IPS-NIHi11 (cell line): ENCODE measurements at places on chromosomes 2 and 18.
A peak's percentile ranks its signal among the peaks of the same experiment; 100 is the strongest.

DNA sequence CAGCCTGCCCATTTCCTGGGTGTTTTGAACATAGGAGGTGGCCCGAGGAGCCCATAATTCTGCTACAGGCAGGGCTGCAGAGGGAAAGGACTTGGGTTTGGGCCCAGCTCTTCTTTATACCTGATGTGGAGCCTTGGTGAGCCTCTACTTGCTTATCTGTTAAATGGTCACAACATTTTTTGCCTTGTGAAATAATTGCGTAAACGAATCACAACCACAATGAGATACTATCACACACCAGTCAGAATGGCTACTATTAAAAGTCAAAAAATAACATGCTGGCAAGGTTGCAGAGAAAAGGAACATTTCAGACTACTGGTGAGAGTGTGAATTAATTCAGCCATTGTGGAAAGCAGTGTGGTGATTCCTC is 4.1 kb upstream of the FABP1 start:
- no peak for DNase-seq

DNA sequence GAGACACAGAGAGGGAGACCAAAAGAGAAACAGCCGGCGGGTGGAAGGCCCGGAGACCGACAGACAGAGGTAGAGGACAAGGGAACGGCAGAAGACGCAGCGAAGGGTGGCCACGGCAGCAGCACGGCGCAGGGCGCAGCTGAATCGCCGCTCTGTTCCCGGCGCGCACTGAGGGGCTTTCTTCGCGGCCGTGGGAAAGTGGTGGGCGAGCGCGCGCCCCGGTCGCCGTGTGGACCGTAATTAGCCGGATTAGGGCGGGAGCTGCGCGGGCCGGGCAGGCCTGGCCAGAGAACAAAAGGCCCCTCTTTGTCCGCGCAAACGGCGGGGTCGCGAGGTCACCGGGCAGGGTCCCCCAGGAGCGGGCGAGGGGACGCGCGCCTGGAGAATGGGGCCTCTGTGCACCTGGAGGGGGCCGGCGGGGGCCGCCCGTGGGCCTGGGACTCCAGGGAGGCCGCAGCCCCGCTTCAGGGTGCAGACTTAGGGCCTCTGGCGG is 158.3 kb downstream of the ZFP36L2 start:
- DNase-seq, result peak; percentile 19

GRCh38 chr2:99488539-99489062 is 1.2 kb downstream of the REV1 start:
- DNase-seq, result peak; percentile 5

- peak; percentile 72 for DNase-seq
These were observed 60.1 kb upstream of the IL1RL1 start for GRCh38 chr2:102251042-102251848.

- no peak for DNase-seq
These were observed 121.2 kb downstream of the SMAD7 start for GRCh38 chr18:48829443-48830149.

- DNase-seq, result peak; percentile 54
These were observed 101.1 kb downstream of the CTIF start for GRCh38 chr18:48639772-48640432.

- no peak for DNase-seq
These were observed 14.1 kb downstream of the MC4R start for GRCh38 chr18:60358516-60358915.

GRCh38 chr18:33670029-33670428 is 92.0 kb downstream of the ASXL3 start:
- DNase-seq, result no peak

- DNase-seq, result no peak
These were observed 53.1 kb downstream of the OLA1 start for GRCh38 chr2:174195253-174195652.

DNA sequence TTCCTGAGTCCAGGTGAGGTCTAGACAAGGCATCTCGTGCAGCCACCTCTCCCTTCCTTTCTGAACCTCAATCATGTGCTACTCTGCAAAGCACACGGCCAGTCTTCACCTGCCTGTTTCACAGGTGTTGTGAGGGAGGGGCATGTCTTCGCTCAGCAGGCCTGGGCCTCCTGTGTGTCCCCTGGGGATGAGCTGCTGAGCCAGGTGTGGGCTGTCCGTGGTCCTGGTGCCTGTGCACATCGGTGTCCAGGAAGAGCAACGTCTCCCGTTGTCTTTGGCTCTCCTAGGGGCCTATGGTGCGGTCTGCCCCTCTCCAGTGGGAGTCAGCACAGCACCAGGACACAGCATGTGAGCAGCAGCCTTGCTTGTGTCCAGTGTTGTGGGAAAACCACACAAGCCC is 16.7 kb downstream of the ARHGEF4 start:
- no peak for DNase-seq

- no peak for DNase-seq
These were observed 32.2 kb upstream of the SPOPL start for GRCh38 chr2:138469411-138469810.

DNA sequence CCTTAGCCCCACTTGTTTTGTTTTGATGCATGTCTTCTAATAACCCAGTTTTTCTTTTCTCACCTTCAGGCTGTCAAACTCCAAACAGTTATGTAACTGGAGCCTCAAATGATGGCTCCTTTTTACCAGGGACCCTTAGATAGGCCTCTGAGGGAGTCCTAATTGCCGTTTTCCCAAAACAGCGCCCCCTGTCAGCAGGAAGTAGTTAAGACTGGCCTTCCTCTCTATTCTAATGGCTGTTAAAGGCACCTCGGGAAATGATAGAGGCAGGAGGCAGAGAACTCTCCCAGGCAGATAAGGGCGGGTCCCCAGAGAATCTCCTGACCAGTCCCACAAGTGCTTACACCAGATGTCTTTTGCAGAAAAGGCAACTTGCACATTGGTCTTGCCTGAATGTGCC is 123.2 kb downstream of the KCNS3 start:
- DNase-seq, result no peak

- no peak for DNase-seq
These were observed 23.0 kb upstream of the HS6ST1 start for GRCh38 chr2:128341621-128342020.

DNA sequence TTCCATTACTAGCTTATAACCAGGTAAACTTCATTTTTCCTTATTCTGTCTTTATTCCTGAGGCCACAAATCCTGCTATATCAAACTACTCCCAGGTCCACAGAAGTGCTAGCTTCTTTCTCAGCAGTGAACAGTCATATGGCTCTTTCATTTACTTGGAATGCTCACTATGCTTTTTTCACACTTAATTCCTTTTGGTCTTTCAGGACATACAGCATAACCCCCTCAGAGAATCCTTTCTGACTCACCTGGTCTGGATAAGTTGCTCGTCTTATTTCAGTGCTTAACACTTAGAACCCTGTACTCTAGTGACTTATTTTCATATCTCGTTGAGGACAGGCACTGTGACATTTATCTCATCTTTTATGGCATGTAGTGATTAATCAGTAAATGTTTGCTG is 325.0 kb upstream of the UBE2E3 start:
- DNase-seq, result no peak

DNA sequence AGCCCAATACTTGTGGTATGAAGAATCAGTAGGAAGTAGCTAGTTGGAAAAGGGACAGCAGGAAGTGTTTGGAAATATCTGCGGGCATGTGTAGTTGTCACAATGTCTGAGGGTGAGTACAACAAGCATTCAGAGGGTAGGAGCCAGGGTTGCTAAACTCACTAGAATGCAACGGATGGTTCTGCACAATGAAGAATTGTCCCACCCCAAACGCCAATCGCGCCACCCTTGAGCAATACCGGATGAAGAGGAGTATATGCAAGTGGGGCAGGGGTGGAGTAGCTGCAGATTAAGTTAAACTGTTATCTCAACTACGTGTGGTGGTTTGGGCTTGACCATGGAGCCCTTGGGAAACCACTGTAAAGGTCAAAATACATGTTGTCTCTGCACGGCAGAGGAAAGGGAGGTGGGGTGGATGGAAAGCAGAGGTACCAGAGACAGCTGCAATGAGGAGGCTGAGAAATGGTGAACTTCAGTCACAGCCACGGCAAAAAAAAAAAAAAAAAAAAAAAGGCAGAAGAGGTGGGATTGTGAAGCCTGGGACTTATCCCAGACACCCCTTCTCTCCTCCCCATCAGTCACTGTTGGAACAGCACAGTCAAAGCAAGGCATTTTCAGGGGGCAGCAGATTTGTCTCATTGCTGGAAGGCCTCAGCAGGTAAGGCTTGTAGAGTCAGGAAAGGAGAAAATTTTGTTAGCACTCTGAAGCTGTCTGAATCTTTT is 5.2 kb downstream of the CCL20 start:
- no peak for DNase-seq

GRCh38 chr2:218202266-218202665 is 14.7 kb upstream of the ARPC2 start:
- no peak for DNase-seq

GRCh38 chr2:147100406-147101035 is 744.3 kb upstream of the ACVR2A start:
- no peak for DNase-seq

GRCh38 chr18:80246445-80247392 is 595 bp downstream of the PARD6G start:
- peak; percentile 89 for DNase-seq

GRCh38 chr2:65344689-65345088 is 87.7 kb downstream of the SPRED2 start:
- no peak for DNase-seq

- DNase-seq, result no peak
These were observed 56.6 kb downstream of the PTPRM start for GRCh38 chr18:7623681-7624080.

DNA sequence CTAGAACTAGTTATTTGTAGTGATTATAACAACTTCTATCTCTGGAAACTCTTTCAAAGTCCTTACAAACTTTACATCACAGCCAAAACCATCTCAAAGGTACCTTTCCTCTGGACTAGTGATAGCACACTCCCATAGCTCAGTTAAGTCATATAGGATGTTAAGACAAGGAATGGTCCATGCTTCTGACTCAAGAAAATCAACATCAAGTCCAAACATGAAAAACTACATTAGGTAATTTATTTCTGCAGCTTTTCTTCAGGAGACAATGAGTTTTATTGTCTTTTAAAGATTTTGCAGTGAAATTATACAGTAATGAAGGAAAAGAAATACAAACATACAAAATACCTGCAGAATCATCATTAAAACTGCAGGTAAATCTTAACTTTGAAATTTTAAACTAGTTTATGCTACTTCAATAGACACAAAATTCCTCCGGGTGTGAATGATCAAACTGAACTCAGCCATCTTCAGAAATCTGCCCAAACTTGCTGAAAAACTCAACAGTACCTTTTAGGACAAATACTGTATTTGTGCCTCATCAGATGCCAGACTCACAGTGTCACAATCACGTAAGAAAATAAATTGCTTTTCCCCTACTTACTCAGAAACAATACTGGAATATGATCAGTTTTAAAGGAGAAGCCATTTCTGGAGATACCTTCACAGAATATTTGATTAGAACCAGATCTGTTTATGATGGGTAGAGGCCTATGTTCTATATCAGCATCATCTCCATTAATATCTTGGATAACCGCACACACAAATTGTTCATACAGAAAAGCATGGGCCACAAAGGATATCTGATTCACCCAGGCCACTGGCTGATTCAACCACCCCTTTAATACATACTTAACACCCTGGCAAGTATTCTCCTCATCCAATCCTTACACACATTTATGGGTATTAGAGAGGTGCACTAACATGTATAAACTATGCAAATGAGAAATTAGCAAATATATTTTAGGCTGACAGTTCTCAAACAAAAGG is 2.6 kb downstream of the TMEM131 start:
- no peak for DNase-seq

DNA sequence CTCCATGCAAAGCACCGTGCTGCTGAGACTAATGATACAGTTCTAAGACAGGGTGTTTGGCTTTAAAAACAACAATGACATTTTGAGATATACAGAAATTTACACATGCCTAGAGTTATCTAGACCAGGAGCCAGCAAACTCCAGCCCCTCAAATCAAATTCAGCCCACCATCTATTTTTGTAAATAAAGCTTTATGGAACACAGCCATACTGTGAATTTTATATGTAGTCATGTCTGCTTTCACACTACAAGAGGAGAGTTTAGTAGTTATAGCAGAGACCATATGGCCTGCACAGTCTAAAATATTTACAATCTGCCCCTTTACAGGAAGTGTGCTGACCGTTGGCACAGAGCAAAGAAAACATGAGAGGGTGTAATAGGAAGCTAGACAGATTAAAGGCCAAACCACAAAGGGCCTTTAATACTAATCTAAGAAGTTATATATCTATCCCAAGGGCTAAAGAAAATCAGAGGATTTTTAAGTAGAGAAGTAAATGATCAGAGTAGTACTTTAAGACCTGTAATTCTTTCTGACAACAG is 39.4 kb downstream of the NBAS start:
- DNase-seq, result no peak

DNA sequence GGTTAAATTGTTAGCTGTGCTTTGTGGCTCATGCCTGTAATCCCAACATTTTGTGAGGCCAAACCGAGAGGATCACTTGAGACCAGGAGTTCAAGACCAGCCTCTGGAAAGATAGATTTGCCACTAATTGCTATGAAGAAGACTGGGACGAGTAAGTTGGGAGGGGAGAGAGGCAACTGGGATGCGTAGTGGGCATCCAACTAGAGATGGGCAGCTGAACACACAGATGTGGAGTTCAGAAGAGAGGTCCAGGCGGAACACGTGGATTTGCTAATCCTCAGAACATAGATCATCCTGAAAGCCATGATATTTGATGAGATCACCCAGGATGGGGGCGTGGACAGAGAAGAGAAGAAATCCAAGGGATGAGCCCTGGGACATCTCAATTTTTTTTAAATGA is 48.7 kb downstream of the CYP26B1 start:
- no peak for DNase-seq

DNA sequence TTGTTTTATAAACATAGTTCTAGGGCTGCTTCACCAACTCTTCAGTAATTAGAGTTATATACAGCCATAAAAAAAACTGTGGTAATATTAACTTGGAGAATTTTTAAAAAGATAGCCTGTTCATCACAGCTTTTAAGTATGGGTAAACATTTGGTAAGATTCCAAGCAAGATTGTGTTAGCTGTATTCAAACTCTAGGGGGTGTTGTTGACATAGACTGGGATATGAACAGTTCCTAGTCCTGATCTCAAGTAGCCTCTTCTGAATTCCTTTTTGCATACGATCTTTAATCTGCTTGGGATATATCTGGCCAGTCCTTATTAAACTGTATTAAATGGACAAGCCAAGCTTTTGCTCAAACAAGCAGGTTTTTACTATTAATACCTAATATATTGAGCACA is 13.4 kb downstream of the NOP58 start:
- DNase-seq, result peak; percentile 38

DNA sequence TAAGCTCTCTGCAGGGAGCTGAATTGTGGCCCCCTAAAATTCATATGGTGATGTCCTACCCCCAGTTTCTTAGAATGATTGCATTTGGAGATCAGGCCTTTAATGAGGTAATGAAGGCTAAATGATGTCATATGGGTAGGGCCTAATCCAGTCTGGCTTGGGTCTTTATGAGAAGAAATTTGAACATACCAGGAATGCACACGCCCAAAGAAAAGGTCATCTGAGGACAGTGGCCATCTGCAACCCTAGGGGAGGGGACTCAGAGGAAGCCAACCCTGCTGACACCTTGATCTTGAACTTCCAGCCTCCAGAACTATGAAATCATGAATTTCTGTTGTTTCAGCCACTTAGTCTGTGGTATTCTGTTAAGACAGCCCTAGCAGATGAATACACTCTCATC is 426.7 kb downstream of the EPHA4 start:
- DNase-seq, result no peak
